ENCODE measurements at places on chromosomes 13 and 19.

- no peak for DNase-seq
Measured at GRCh38 chr19:596263-596655, 6.6 kb downstream of the HCN2 start.

- DNase-seq, result no peak
Measured at GRCh38 chr19:11485245-11485837, 4.5 kb upstream of the ELAVL3 start.

- DNase-seq, result no peak
Measured at GRCh38 chr13:51437550-51438127, 15.2 kb downstream of the INTS6 start.

GRCh38 chr13:23618341-23618740, 48.1 kb downstream of the TNFRSF19 start:
- no peak for DNase-seq

DNA sequence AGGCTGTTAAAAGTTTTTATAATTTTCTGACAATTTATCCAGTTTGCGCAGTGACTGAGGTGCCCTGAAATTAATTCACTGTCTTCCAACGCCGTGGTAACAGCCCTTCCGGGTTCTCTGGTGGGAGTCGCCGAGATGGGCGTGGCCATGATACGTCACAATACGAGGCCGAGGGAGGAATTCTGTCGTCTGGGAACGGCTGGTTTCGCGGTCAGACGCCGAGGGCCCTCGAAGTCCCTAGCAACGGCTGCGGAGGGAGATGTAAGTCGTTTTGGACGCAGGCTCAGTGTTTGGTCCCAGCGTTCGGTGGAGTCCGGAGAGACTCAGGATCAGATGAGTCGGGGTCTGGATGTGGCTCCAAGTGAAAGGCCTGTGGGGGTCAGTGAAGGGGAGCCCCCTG, 21.7 kb downstream of the ZNF613 start:
- no peak for DNase-seq

GRCh38 chr13:44088411-44088810, 208.7 kb downstream of the LACC1 start:
- DNase-seq, result no peak

DNA sequence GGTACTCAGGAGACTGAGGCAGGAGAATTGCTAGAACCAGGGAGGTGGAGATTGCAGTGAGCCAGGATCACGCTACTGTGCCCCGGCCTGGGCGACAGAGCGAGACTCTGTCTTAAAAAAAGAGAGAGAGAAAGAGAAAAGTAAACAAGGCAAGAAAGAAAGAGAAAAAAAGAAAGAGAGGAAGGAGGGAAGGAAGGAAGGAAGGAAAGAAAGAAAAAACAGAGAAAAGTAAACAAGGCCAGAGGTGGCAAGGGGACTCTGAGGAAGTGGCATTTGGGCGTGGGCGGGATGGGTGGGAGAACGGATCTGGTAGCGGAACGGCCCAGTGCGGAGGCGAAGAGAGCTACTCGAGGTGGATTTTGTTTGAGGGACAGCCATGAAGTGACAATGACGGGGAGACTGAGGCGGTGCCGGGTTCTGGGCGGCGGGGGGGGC, 7.5 kb upstream of the ARRDC2 start:
- DNase-seq, result no peak

GRCh38 chr19:53991224-53992113, at the start of gene CACNG6:
CACNG6 (plus strand) TSS chr19:53991637; CDS start chr19:53992878, 1,241 bp downstream.
- DNase-seq, result no peak

DNA sequence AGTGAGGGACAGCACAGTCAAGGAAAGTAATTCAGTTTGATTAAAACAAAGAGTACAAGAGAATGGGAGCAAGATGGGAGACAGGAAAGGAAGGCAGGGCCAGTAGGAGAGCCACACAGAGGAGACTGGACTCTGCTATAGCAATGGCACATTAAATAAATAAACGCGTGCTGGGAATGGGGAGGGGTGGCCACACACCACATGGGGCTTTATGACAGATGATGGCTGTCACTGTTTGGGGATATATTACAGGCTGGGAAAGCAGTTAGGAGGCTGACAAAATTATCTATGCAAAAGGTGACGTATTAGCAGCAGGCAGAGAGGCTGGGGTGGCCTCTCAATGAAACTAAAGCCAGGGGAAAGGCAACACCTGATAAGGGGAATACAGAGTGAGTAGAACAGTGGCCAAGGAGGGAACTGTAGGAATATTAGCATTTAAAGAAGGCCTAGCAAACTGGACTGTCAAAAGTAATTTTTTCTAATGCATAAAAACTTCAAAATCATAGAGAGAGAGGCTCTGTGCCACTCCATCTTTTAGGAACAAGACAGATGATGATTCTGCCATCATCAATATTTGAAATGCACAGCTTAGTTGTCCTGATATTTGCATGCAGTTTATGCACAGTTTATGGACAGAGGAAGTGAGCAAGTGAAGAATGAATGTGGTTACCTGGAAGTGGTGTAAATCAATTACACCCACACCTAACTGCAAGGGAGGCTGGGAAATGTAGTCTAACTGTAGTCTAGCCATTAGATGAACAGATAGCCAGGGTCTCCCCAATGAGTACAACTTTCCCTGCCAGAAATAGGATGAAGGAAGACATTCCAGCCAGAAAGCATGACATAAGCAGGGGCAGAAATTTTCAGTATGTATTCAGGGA, 346.5 kb downstream of the FOXO1 start:
- no peak for DNase-seq

- no peak for DNase-seq
Measured at GRCh38 chr13:94061301-94061700, 418.2 kb downstream of the DCT start.

DNA sequence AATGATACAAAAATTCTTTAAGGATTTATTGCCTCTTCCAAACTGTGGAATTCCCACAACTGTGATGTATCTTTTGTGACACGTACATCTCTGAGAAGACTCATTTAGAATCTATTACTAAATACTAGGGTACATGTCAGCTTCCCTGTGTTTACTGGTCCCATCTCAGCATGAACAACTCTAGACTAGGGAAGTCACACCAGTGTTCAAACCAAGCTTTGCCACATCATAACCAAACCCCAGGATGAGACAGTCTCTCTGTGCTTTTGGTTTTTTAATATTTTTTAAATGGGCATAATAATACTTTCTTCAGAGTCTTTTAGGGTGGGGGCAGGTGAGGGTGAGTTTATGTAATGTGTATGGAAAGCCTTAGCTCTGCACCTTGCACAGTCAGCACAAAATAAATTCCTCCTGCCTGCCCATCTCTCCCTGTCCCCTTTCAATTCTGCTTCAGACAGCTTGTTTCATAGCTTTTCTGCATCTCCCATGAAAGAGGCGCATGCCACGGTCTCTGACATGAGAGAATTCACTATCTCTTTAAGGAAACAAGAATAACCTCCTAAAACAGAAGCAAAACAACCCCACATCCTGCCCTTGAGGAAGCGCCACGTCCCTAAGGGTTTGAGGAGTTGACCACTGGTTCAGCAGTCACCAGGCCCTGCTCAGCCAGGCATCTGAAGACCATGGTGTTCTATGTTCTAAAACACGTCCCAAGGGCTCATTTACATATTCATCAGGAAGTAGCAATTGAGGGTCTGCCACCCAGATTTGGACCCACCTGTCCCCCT, 174.5 kb downstream of the USP12 start:
- DNase-seq, result no peak

GRCh38 chr19:51398096-51398704, 7.8 kb upstream of the C19orf84 start:
- no peak for DNase-seq

- no peak for DNase-seq
Measured at GRCh38 chr19:58330458-58330857, 3.7 kb downstream of the ZSCAN22 start.

DNA sequence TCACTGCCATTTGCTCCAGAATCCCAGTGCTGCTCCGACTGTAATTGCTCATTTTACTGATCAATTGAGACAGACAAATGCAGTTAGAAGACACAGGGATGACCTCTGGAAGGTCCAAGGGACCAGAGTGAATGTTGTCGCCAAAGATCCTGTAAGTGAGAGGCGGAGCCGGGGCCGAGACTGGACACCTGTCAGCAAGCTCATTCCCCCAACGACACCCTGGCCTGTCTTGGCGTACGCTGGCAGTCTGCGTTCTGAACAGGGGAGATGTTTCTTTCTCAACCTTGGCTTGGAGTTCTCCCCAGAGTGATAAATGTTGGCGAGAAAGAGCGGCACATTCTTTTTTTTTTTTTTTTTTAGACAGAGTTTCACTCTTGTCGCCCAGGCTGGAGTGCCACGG, 24.2 kb downstream of the GADD45B start:
- DNase-seq, result no peak

GRCh38 chr19:45820413-45821102, 5.5 kb upstream of the RSPH6A start:
- DNase-seq, result no peak

DNA sequence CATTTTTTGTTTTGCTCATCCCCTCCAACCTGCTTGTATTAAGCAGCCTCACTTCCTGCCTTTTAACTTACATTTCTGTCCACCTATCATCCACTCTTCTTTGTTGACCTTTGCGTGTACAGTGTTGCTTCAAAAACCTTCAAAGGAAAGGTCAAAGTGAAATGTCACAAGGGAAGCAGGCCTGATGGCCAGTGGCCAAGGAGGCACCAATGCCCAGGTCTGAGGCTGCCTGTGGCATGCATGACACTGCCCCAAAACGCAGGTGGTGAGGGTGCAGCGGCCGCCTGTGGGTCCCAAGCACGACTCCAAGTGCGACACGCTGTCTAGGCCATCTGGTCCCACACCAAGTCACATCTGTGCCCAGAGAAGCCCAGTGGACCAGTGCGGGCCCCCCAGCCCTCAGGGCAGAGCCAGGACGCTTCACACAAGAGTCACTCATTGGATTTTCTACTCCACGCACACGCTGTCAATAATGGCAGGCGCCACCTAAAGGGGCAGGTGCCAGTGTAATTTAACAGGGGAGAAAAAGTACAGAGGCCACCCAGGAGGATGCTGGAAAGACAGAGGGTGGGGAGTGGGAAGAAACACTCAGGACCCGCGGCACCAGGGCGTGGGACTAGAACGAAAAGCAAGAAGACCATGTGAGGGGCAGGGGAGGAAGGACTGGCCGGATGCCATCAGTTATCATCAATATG, 23.5 kb downstream of the SLC7A1 start:
- no peak for DNase-seq

GRCh38 chr19:35094656-35095055, 21.0 kb upstream of the FXYD3 start:
- DNase-seq, result no peak

DNA sequence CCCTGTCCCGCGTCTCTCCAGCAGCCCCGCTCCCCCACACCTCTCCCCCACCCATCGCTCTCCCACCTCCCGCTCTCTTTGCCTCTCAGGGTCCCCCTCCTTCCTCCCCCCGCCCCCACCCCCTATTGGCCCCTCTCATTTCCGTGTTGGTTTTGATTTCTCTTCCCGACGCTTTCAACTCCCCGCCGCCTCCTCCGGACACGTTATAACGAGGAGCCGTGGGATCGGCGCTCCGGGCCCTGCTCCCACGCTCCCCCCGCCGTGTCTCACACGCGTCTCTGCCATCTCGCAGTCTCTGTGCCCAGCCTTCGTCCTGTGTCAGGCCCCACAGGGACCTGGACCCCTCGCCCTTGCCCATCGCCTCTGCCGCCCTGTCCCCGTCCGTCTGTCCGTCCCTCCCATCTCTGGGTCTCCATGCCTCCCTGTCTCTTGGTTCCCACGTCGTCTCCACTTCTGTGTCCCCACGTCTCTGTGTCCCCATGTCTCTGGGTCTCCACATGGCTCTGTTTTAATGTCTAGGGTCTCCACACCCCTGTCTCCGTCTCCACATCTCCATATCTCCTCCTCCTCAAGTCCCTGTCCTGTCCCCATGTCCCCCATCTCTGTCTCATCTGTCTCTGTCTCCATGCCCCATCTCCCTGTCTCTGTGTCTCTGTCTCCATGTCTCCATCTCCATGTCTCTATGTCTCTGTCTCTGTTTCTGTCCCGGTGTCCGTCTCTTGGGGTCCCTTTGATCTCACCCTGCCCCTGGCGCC, 13.1 kb downstream of the ERFL start:
- no peak for DNase-seq

DNA sequence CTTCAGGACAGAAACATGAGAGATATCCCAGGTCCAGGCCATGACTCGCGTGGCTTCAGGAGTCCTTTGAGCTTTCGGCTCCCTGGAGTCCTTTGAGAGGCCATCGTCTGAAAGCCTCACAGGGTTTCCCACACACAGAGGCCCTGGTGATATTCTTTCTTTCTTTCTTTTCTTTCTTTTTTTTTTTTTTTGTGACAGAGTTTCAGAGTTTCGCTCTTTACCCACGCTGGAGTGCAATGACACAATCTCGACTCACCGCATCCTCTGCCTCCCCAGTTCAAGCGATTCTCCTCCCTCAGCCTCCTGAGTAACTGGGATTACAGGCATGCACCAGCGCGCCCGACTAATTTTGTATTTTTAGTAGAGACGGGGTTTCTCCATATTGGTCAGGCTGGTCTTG, 5.5 kb downstream of the SIN3B start:
- no peak for DNase-seq

DNA sequence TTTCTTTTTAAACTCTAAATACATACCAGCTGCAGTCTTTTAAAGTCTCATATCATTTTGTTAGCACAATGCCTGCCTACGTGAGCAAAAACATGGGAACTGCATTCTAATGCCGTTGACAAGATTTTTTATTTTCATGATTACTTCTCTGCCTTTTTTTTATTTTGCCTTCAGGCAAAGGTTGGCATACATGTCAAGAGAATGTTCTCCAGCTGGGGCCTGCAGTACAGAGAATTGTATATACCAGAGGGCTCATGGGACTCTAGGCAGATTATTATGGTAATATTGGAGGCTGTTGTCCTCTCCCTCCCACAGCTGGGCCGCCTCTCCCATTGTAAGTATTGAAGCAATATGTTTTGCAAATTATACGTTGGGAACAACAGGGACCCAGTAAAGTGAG, 53.9 kb upstream of the OBI1 start:
- DNase-seq, result peak; percentile 39

GRCh38 chr13:31172535-31172934, 10.8 kb upstream of the HSPH1 start:
- DNase-seq, result no peak

- DNase-seq, result no peak
Measured at GRCh38 chr13:63110466-63110865, 1694.8 kb upstream of the PCDH20 start.

DNA sequence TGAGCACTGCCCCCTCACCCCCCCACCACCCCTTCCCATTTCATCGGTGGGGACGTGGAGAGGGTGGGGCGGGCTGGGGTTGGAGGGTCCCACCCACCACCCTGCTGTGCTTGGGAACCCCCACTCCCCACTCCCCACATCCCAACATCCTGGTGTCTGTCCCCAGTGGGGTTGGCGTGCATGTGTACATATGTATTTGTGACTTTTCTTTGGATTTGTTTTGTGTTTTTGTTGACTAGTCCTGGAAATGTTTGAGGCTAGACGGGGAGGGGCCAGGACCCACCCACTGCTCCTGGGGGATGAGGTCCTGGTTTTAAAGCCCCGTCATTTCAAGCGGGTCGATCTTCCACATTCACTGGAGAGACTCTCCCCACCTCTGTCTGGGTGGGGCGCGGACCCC, 3.0 kb upstream of the TEKTIP1 start:
- DNase-seq, result no peak
